ENCODE measurements at places on chromosomes 16 and 17.

- peak; percentile 53 for ATAC-seq
Observed at GRCh38 chr17:27236717-27237315, 57.1 kb upstream of the WSB1 start.

DNA sequence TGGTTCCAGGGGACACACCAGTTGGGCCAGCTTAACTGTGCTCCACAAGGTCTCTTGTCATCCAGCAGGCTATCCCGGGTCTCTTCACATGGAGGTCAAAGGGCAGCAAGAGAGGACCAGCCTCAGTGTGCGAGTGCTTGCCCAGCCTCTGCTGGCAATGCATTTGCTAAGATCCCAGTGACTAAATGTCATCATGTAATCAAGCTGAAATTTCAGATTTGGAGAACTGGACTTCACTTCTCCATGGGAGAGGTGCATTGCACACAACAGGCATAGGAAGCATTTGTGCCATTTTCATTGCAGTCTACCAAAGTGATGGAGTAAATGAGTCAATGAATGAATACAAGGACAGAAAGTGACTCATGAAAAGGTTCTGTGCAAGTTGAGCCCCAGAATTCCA lies 51.2 kb upstream of the KDM8 start:
- no peak for ATAC-seq

GRCh38 chr16:26050472-26050871 lies 358.7 kb downstream of the HS3ST4 start:
- no peak for ATAC-seq

DNA sequence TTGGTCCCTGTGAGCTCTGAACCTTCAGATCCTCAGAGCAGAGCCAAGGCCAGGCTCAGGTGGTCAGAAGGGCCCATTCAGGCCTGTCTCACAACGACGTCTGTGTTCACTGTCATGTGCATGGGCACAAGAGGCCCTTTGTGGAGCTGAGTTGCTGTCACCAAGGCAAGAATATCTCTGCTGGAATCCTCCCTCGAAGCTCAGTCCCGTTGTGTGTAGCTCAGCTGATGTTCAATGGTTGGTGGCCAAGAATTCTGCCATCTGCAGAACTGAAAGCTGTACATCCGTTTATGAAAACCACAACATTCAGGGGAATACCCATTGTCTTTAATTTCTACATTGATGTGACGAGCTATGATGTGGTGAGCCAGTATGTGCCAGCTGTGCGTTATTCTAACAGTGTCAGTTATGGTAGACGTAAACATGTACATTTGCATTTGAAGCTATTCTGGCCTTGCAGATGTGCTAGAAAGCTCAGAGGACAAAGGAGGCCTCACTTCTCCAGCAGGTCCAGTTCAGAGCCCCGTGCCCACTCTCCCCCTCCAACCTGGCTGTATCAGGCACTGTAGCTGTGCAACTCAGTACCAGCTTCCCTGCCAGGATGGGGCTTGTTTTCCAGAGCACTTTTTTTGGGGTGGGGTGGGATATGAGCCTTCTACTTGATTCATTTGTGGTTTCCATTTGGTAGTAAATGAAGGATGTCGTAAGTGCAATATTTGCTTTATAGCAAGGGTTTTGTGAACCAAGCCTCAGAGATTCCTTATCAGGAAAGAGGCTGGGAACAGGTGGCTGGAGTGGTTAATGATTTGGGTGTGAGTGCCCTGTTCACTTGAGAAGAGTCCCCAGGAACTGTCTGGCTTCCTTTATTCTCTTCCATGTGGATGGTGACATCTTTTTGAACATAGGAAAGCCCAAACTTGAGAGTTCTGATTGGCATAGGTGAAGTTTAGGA lies 56.1 kb downstream of the B9D1 start:
- peak; percentile 24 for ATAC-seq

GRCh38 chr16:84423416-84423837 lies 55.1 kb downstream of the ATP2C2 start:
- ATAC-seq: peak; percentile 69

DNA sequence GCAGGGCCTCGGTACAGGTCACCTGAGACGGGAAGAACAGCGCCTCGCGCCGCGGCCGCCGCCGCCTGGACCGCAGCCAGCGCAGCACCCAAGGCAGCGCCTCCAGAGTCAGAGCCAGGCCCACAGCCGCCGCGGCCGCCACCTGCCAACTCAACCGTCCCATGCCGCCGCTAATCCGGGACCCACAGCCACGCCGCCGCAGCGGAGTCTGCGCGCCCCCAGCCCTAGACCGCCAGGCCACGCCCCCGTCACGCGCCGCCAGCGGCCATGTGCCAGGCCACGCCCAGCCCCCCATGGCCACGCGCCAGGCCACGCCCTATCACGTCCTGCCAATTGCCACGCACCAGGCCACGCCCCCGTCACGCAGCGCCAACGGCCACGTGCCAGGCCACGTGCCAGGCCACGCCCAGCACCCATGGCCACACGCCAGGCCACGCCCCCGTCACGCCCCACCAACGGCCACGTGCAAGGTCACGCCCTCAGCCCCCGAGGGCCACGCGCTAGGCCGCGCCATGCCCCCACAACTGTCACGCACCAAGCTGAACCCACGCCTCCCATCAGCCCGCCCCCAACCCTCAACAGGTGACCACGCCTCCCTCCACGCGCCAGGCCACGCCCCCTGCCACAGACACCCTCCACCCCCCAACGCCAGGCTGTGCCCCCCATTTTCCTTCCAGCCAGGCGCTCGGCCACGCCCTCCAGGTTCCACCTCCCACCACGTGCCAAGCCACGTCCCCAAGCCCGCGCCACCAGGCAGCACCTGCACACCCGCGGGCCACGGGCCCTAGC lies at the start of gene PLD6:
TSS of gene PLD6 (minus strand) at position 210 of the 789 bp plus-strand sequence. CDS start at position 163, 47 bp downstream.
- peak; percentile 84 for ATAC-seq

DNA sequence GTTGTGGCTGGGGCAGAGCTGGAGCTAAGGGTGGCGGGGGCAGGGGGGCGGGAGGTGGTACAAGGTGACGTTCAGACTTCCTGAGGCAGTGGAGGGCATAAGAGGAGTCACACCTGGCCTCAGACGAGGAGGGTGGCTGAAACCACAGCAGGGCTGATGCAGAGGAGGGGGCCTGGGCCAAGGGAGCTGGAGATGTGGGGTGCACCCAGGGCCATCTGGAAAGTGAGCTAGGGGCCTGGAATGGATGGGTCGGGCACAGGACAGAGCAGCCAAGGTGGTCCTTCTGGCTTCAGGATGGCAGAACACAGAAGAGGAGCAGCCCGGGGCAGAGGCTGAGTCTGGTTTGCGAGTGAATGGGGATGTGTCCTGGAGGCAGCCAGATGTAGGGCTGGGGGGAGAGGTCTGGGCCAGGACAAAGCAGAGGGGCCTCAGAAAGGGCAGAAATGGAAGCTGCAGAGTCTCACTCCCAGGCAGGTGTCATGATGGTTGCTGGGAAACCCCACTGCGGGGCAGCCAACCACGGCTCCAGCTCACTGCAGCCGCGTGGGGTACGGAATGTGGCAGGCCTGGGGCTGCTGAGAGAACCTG lies 57.6 kb downstream of the PRMT7 start:
- ATAC-seq: peak; percentile 3

GRCh38 chr16:31108035-31108793 lies at the start of gene BCKDK:
TSS of gene BCKDK (plus strand) at chr16:31108386. CDS start at chr16:31109224, 838 bp downstream.
- peak; percentile 68 for ATAC-seq

GRCh38 chr16:77660311-77660710 lies 62.0 kb upstream of the NUDT7 start:
- no peak for ATAC-seq

- no peak for ATAC-seq
Observed at GRCh38 chr16:66594739-66595138, 9.8 kb upstream of the CMTM3 start.

GRCh38 chr16:23059433-23059832 lies 89.8 kb downstream of the USP31 start:
- ATAC-seq: no peak

- no peak for ATAC-seq
Observed at GRCh38 chr16:54944002-54944401, 13.3 kb downstream of the IRX5 start.

GRCh38 chr17:29129731-29130130 lies 50.5 kb downstream of the MYO18A start:
- no peak for ATAC-seq

DNA sequence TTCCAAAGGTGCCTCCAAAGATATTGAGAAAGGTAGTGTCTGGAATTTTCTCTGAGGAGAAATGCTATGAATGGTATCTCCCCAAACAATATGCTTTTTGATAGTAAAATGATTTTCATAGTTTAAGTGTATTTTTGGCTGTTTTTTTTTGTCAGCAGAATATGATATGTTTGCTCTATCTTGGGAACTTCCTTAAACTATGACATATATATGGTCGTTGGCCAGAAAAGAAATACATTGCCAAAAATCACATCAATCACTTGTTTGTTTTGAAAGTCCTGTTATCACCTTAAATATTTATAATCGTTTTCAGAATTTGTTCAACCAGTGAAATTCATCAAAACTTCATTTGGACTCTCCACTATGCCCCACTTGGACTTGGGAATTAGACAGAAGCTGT lies 816.9 kb downstream of the CDH11 start:
- ATAC-seq: no peak

GRCh38 chr17:21105064-21105894 lies 21.5 kb upstream of the DHRS7B start:
- ATAC-seq: no peak

GRCh38 chr17:48546137-48546923 lies 1.4 kb upstream of the HOXB2 start:
- no peak for ATAC-seq

- no peak for ATAC-seq
Observed at GRCh38 chr16:20410121-20410723, 888 bp downstream of the ACSM5 start.

DNA sequence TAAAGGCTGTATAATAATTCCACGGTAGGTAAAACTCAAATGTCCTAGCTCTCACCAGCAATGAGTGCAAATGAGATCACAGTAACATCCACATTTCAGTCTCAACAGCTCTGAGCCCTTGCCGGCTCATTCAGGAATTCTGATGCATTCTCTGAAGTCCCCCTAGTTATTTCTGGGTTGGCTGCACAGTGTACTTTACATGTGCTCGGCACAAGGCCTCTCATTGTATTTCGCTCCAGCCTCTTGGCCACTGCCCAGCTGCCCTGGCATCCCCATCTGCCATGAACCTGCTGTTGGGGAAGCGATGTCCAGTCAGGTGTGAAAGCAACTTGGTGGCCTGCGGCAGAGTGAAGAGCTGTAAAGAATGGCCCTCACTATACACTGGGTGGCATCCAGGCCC lies 14.3 kb downstream of the PRCD start:
- ATAC-seq: no peak

- no peak for ATAC-seq
Observed at GRCh38 chr16:68217506-68217905, 18.4 kb downstream of the ESRP2 start.

- ATAC-seq: no peak
Observed at GRCh38 chr17:65527381-65527780, 34.1 kb downstream of the AXIN2 start.

DNA sequence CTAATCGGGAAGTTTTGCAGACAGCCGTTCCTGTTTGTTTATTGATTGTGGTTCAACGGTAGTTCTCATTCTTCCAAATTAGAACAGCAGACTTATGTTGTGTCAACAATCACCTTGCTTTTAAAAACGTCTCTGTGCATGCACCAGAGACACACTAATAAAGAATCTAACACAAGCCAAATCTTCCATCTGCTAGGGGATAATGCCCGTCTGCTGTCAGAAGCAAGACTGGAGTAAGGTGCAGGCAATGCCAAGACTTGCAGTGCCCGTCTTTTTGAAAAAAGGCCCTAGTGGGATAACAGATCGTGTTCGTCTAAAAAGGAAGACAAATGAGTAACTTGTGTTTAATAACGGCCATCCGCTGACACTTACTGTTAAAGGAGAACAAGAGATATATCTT lies 158.4 kb downstream of the KCNJ2 start:
- no peak for ATAC-seq

GRCh38 chr17:51371732-51372151 lies 111.4 kb downstream of the UTP18 start:
- peak; percentile 87 for ATAC-seq

- ATAC-seq: peak; percentile 33
Observed at GRCh38 chr17:64155751-64156544, 26.0 kb upstream of the ERN1 start.

DNA sequence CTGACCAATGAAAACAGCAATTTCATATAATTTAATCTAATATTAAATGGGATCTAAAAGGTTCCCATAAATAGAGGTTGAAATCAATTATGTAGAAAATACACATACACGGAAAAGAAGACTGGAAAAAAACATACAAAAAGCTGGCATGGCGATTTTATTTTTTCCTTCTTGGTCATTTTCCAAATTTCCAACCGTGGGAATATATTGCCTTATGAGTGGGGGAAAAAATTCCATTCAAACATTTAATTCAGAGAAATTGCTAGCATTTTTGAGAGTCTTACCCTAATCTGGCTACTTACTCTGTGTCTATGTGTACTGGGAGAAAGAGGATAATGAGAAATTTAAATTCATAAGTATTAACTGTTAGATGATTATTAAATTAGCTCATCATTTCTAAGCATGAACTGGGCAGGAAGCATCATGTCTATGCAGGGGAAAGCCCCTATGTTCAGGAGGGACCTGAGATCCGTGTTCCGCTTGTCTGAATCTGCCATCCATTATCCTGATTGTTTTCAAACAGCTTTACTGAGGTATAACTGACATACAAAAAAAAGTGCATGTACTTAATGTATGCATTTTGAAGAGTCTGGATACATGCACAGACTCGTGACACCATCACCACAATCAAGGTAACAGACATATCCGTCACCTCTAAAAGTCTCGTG lies 145.2 kb downstream of the XYLT1 start:
- peak; percentile 84 for ATAC-seq

- no peak for ATAC-seq
Observed at GRCh38 chr16:9658586-9658985, 523.6 kb downstream of the GRIN2A start.

DNA sequence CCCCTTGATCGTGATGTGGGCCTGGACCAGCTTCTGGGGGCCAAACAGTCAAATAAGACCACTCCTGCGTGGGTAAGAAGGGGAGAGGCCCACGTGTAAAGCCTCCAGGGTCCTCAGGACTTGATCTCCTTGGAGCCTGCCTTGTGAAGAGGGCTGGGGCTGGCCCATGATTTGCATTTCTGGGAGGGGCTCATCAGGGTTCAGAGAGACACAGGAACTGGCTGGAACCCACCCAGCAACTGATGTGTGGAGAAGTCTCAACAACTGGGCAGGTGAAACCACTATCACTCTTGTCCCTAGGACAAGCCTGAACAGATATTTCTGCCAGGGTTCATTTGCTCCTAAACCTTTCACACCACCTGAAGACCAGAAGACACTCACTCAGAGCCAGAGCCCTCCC lies 214.7 kb downstream of the ZNF423 start:
- no peak for ATAC-seq

DNA sequence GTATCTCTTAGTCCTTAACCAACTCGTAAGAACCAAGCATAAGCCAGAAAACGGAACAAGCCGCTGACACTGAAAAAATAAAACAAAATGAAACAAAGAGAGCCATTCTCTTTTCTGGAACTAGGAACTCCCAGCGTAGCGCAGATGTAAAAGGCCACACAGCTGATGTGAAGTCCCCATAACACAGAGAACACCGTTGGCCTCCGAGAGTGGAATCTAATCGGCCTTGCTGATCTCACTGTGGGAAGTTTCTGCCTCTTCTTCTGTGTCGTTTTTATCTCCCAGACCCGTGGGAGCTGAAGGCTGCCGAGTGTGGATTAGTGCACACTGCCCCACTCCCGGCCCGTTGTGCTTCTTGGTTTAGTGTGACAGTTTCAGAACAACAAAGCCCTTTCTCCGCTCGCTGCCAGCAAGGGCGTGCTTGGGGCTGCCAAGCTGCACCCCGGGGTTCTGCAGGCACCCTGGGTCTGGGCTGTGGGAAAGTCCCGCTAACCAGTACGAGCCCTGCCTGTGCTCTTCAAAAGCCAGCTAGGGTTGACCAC lies 21.7 kb downstream of the TTYH2 start:
- ATAC-seq: no peak
